ENCODE measurements at places on chromosomes 5 and 9.

GRCh38 chr5:136522217-136522956 is 157.0 kb upstream of the TRPC7 start:
- DNase-seq = no peak

DNA sequence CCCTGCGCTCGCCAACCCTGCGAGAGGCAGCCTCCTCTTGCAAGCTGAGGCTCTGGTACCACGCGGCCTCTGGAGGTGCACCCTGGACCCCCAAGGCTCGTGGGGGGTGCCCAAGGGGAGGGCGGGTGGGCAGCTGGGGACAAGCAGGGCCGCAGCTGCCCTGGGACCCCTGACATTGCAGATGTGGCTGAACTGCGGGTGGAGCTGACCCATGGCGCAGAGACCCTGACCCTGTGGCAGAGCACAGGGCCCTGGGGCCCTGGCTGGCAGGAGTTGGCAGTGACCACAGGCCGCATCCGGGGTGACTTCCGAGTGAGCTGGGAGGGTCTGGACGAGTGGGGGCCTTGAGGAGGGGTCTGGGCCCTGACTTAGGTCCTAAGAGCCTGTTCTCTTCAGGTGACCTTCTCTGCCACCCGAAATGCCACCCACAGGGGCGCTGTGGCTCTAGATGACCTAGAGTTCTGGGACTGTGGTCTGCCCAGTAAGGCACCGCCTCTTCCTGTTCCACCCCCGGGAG is 1.5 kb downstream of the MAMDC4 start:
- DNase-seq = no peak

GRCh38 chr9:89865981-89866380 is 261.2 kb downstream of the GADD45G start:
- DNase-seq = no peak

- no peak for DNase-seq
Measured at GRCh38 chr5:171893290-171893886, 107.8 kb downstream of the SMIM23 start.

DNA sequence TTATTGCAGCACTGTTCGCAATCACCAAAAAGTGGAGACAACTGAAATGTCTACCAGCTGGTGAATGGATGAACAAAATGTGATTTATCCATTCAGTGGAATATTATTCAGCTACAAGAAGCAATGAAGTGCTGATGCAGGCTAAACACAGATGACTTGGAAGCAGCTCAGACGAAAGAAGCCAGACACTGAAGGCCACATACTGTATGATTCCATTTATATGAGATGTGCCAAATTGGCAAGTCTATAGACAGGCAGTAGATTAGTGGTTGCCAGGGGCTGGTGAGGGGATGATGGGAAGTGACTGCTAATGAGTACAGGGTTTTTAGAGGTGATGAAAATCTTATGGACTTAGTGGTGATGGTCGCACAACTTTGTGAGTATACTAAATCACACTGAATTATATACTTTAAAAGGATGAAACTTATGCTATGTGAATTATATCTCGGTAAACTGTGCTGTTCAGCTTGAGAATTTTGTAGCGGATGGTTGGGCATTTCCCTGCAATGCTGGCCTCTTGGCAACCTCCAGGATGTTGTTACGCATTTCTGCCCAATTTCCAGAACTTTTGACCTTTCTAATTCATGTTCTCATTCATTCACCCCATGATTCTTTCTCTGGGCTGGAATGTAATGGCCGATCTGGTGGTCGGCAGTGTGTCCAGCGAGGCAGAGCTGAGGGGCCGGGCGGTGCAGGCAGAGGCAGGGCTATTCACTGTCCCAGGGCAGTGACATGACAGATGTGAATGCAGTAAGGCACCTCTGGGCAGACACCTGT is 22.0 kb upstream of the WNK2 start:
- no peak for DNase-seq

DNA sequence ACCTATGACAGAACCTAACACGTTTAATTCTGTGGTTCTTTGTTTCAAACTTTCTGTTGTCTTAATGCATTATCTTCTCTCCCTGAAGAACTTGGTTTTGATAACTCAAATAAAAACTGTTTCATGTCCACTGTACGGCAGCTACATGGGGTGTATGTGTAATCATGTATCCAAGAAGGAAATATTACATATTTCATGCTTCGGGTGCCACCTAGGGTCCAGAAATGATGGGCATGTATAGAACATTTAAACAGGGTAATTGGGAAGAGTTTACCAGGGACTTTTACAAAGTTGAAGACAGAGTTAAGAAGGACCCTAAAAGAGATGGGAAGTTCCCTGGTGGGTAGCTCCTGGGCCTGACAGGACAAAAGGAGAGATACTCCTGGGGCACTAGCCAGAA is 291.3 kb downstream of the FBXL7 start:
- DNase-seq = no peak

GRCh38 chr5:127871503-127872153 is 168.4 kb downstream of the CCDC192 start:
- no peak for DNase-seq

- no peak for DNase-seq
Measured at GRCh38 chr9:20598367-20598766, 23.9 kb downstream of the MLLT3 start.

DNA sequence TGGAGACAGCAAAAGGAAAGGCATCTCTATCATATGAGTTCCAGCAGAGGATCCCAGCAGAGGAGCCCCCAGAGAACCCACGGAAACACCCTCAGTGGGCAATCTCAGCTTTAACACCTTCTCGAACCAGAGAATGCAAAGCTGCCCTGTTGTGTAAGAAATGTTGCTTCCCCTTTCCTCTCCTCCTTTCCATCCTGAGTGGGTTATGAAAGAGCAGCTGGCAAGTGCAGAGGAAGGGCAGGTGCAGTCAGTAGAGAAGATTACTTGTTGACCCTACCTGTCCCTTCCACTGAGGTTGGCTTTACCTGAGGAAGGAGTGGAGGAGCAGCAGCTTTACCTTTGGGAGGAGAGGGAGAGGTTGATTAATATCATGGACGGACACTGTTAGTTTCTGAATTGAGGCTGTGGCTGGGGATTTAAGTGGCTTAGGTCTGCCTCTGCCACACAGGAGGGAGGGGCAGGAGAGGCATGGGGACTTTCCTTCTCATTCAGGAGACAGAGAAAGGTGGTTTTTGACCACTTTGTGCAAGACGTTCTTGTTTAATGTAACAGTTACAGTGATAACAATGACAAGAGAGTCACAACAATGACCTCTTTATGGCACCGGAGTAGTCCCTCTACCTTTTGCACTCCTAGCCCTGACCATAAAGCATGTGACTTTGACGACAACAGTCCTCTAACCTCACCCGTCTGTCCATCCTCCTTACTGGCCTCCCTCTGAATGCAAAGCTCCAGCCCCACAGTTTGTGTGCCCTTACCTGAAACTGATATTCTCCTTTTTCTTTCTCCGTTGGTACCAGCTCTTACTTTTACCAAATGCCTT is 254.8 kb downstream of the NSG2 start:
- no peak for DNase-seq

DNA sequence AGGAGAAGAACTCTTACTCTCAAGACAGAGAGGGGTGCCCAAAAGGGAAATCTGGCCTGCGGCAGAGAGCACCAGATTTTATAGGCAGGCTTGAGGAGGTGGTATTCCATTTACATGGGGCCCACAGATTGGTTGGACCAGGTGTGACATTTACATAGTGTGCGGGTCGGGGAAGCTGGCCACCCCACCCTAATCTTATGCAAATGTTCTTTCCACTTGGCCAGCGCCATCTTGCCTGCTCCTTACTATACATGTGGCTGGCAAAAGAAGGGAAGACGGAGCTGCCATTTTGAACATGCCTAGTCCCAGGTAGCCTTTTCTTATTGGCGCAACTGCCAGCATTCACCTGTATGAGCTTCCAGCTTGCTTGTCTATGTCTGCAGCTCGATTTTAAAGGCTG is 34.8 kb downstream of the PLEKHG4B start:
- no peak for DNase-seq

DNA sequence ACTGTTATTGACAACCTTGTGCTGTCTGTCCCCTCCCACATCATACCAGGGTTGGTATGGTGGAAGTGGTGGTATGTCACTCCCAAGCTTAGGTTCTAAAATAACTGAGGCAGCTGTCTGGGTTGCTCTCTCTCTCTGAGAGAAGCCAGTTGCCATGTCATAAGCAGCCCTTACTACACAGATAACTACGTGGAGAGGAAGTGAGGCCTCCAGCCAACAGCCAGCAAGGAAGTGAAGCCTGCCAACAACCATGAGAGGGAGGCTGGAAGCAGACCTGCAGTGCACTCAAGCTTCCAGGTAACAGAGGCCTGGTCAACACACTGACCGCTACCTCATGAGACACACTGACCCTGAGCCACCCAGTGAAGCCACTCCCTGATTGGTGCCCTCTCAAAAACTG is 18.6 kb downstream of the CTNNAL1 start:
- DNase-seq = no peak

DNA sequence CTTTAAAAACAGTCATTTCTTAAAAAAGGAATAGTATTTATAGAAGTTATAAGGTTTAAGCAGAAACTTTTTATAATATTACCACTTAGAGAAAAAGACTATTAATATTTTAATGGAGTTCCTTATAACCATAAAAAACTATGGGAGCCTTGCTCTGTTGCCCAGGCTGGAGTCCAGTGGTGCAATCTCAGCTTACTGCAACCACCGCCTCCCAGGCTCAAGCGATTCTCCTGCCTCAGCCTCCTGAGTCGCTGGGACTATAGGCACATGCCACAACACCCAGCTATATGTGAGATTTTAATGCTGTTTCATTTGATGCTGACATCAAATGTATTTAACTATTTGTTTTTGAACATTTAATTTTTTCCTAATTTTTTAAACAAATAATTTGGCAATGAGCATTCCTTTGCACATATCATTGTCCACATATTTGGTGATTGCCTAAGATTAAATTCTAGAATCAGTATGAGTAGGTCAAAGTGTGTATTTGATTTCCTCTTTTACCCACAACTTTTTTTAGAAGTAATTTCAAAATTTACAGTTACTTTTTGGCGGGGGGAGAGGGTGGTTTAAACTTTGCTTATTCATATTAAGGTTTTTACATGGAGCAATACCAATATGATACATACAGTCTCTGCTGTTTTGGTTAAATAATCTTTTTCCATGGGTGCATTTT is 235.5 kb downstream of the ARHGEF28 start:
- no peak for DNase-seq

- no peak for DNase-seq
Measured at GRCh38 chr9:6239694-6240093, 24.1 kb downstream of the IL33 start.

GRCh38 chr9:131361202-131361833 is 32.6 kb upstream of the PRRC2B start:
- DNase-seq = no peak

DNA sequence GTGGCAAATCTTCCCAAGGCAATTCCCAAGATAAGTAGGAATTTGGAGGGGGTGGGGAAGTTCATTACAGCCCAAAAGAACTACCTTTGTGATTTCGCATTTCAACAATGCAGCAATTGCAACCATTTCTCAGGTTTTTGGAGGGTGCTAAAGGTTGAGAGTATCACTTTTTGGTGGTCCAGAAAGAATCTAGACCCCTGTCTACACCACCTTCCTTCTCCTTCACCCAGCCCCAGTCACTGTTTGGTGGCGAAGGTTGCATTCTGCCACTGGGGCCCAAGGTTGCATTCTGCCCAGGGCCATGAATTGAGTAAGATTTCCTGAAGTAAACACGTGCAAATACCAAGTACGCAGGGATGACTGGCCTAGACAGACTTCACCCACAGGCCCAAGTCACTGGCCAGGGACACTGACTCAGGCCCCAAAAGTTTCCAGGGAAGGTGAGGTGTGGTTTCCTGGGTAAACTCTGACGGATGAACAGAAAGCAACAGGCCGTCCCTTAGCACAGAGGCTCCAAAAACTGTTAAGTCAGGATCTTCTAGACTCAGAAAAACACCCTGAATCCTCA is 5.7 kb downstream of the PDE6A start:
- DNase-seq = no peak

Data from renal pelvis (tissue), 12 donors.